C1 segment of cervical spinal cord (tissue), 14 donors: ENCODE measurements at places on chromosomes 16 and 17.

DNA sequence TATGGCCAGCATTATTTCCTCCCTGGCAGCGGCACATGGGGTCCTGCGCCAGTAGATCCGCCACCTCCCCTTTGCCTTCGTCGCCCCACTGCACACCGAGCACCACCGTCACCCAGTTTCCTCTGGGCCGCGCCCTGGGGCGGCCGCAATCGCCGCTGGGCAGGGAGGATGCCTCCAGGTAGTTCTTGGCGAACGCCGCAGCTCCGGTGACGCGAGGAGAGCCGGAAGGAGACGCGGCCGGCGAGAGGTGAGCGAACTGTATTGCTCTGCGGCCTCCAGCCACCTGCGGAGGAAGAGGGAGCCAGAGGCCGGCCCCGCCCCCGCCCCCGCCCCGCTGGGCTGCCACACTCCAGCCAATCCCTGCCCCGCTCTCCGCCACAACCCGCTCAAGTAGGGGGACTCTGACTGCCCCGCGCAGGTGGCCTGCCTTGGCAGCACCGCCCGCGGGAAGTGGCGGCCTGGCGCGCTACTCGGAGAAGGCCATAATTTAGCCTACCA, 11.8 kb upstream of the SLFN13 start:
- DNase-seq, result no peak

DNA sequence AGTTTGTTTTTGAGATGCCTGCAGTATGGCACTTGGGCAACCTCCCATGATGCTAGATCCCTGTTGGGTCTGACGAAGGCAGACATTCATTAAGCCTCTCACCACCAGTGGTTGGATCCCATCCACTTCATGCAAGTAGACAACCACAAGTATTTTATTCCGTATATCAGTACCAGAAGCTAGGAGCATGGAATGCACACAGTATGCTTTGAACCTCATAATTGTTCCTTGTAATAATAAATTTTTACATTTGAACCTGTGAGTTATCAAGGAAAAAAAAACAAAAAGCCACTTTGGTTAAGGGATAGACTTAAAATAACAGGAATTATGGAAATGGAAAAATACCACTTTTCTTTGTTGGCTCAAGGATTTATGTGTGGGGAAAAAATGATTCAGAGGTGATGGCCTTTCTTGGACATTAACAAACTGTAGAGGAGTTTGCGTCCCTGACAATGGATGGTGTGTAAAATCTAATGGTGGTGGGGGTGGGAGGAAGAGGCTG, 107.1 kb upstream of the KCNJ16 start:
- no peak for DNase-seq

DNA sequence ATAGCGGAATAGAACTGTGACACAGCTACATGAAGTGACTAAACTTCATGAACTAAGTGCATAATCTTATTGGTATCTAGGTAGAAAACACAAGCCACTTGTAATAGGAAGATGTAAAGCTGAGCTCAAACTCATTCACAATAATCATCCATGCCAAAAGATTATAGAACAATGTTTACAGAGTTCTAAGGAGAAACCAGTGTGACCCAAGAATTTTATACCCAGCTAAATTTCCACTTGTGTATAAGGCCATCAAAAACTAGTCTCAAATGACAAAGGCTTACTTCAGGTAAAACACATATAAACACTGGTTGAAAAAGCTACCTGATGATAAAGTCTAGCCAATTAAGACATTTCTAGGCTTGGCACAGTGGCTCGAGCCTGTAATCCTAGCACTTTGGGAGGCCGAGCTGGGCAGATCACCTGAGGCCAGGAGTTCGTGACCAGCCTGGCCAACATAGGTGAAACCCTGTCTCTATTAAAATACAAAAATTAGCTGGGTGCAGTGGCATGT, 16.9 kb upstream of the CPD start:
- no peak for DNase-seq

DNA sequence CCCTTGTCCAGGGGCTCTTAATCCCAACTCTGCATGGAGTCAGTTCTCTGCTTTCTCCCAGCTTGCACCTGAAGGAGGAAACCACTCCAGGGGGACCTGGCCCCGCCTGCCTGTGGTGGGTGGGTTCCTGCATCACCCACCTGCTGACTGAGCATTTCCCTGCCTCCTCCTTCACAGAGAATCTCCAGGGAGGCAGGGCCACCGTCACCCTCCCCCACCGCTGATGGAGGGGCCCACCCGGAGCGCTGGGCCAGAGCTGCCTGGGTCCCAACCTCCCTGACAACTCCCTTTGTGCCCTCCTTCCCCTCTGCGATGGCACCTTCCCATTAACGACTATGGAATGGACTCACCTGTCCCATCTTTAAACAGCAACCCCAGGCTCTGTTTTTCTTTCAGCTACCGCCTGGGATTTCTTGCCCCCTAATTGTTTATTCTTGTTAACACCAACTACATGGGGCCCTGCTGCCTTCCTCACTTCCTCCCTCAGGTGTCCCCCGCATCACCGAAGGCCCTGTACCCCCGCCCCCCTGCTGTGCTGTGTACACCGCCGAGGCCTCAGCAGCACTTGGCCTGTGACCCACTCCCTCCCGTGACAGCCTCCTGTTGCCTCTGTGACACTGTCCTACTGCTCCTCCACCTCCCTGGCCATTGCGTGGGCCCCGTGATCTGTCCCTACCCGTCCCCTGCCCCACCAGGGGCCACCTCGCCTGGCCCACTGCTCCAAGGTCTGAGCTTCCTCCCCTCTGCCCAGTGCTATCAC, 842 bp upstream of the TEDC2 start:
- DNase-seq, result no peak

DNA sequence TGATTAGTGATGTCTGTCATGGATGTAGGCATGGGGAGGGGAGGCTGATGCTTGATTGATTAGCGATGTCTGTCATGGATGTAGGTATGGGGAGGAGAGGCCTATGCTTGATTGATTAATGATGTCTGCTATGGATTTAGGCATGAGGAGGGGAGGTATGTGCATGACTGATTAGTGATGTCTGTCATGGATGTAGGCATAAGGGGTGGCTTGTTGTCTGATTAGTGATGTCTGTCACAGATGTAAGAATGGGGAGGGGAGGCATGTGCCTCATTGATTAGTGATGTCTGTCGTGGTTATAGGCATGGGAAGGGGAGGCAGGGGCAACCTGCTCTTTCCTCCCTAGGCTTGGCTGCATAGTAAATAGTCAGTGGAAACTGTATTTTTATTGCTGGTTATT, 409.4 kb downstream of the HAPSTR1 start:
- no peak for DNase-seq

GRCh38 chr17:41579484-41580243, 7.0 kb downstream of the KRT14 start:
- DNase-seq, result peak; percentile 48

- DNase-seq, result peak; percentile 56
Observed at GRCh38 chr16:11796227-11797165, 562 bp downstream of the ZC3H7A start.

DNA sequence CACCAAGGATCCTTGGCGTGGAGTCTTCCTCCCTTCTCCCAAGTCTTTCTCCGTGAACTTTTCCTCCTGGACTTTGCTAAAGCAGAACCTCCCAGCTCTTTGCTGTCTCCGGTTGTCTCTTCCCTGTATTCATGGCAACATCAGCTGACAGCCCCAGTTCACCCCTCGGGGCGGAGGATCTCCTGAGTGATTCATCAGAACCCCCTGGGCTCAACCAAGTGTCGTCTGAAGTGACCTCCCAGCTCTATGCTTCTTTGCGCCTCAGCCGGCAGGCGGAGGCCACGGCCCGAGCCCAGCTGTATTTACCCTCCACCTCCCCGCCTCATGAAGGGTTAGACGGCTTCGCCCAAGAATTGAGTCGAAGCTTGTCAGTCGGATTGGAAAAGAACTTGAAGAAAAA, 943 bp downstream of the CNTROB start:
- no peak for DNase-seq

DNA sequence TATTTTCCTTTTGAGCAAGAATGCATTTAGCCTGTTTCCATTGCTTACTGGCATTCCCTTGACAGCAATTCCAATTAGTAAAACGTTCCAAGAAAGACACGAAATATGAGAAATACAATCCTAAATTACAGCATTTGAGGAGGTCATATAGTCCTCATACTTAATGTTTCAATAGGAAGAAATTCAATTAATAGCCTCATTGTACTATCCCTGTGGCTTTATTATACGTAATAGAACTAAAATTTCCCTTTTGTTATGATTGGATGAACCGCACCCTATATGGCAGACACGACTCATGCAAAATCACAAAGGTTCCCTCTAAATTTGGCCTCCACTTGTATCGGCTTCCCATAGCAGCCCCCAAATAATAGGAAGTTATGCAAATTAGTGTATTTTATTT, 291.7 kb downstream of the CEP112 start:
- no peak for DNase-seq

DNA sequence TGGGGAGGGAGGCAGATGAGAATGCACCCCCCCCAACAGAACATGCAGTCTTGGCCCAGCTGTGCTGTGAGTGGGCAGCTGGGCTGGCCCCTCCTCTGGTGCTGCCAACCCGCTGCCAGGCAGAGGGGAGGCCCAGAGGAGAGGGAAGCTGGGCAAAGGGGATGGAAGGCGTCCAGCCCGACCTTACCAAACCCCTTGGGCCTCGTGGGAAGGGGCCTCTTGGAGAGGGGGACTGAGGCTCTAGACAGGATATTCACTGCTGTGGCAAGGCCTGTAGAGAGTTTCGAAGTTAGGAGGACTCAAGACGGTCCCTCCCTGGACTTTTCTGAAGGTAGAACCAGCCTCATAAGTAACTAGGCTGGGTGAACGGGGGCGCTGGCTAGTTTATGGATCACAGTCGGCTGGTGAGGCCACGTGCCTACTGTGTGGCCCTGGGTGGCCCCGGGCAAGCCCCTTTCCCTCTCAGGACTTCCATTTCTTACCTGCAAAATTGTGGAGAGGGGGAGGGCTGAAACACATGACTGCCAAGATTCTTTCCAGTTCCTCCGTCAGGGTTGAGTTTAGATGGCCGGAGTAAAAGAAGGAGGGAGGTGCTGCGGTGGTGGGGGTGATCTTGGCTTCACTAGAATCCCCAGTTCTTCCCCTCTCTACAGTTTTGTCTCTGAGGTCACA, 857 bp upstream of the STAT5A start:
- DNase-seq, result peak; percentile 55

GRCh38 chr16:9612267-9612666, 520.8 kb downstream of the HAPSTR1 start:
- no peak for DNase-seq

- DNase-seq, result no peak
Observed at GRCh38 chr17:73921306-73921705, 277.1 kb upstream of the SDK2 start.

DNA sequence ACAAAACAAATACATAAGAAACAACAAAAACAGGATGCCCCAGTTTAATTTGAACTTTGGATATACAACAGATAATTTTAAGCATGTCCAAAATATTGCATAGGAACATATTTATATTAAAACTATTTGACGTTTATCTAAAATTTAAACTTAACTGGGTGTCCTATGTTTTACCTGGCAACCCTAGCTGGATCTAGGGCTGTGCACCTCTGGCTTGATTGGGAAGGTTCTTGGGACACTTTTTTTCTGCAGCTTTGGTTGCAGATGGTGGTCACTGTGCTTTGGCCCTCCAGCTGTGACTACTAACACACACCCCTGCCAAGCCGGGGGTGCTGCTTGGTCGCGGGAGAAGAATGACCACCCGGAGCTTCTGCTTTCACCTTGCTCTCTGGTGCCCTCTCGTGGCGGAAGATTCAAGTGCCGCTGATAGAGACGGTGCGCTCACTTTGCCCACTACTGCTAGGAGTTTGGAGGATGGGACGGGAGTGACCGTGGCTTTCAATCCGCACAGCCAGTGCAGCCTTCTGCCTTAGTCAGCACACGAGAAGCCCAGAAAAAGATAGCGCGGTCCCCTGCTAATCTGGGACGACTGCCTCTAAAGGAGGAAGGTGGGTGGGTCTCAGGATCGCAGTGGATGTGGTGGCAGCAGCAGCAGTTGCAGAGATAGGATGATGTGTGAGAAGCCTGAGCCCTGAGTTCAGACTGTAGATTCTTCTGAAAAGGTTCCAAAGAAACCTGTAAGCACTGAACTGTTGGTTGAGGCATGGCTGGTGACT, 6.7 kb downstream of the SPACA3 start:
- DNase-seq, result peak; percentile 8

DNA sequence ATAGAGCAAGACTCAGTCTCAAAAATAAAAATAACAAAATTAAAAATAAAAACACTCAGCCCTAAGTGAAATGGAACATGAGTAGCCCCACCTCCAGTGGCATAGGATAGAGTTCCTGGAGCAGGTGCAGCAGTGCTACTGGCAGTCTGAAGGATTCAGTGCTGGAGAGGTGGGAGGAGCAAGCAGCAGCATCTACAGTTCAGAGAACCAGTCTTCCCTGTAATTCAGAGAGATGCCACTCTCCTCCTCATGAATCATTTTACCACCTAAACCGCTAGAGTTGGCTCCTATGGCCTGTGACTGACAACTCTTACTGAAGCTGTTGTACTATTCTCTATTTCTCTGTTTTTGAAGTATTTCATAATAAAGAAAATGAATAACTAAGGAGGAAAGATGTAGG, 56.0 kb upstream of the SMURF2 start:
- DNase-seq, result no peak

DNA sequence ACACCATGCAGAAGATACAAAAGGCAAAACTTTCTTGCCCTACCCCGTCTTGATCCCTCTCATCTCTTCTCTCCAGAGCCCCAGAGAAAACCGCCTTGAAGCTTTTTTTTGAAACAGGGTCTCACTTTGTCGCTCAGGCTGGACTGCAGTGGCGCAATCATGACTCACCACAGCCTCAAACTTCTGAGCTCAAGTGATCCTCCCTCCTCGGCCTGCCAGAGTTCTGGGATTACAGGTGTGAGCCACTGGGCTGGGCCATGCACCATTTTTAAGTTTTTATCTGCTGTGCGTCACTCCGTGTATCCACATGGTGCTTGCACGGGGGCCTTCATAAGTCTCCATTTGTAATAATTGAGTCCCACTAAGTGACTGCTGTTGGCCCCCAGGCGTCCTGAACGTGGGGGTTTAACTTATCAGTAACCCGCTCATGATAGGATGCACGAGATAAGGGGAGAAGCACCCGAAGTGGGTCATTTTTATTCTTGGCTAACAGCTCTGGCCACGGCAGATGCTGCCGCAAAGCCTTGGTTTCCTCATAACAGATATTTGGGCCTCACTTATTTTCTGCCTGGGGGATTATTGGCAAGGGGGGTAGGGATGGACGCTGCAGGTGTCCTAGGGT, 8.6 kb downstream of the DNAH17 start:
- DNase-seq, result no peak
